Stimulated activated CD8-positive, alpha-beta memory T cell treated with anti-CD3 and anti-CD28 coated beads, Interleukin-2, amount 100 ng/mL, for 1 hour (primary cell): ENCODE measurements at places on chromosomes 2 and 18.

DNA sequence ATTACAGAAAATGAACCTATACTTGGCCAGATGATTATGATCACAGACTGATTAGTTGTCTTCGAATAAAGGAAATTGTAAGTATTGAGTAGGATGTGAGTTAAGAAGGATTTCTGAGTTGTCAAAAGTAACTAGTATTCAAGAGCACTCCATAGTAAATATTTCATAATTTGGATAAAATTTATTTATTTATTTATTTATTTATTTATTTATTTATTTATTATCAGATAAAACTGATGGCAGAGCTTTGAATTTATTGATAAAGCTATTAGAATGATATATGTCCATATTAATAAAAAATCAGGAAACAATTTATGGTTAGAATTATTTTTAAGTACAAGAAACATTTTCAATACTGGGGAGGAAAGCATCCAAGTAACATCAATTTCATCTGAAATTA, 1634.1 kb downstream of the LRP1B start:
- DNase-seq = no peak

GRCh38 chr2:203916756-203917155, 19.8 kb upstream of the ICOS start:
- no peak for DNase-seq

GRCh38 chr2:236777408-236777807, 207.8 kb downstream of the ACKR3 start:
- DNase-seq = no peak

DNA sequence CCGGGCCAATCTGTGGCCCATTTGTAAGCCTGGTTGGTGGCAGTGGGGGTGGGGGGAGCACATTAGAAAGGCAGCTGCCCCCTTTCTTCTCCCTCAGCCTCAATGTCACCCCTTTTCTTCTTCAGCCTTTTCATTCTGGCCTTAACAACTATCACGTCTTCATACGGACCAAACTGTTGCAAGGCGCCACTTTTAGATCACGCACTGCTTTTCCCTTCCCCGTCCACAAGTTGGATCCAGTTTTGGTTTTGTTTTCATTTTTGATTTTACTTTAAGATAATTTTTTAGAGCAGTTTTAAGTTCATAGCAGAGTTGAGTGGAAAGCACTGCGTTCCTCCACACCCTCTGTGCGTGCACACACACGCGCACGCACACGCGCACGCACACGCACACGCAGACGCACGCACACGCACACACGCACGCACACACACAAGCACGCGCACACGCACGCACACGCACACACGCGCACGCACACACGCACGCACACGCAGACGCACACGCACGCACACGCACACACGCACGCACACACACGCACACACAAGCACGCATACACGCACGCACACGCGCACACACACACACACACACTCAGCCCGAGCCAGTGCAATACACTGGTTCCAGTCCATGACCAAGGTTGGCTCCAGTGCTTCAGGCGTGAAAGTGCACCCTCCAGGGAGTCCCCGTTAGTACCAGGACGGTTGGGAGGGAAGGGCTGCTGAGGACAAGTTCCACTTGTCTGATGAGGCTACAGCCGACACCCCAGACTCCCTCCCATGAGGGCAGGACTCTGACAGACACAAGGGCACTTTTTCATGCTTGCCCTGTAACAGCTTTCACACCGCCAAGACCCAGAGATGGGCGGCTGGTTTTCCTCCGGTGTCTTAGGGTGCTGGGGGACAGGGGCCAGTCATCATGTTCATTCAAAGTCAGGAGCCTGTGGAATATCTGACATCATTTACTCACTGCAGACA, 22.4 kb downstream of the FBLN7 start:
- DNase-seq = no peak

GRCh38 chr18:11502368-11502767, 107.0 kb upstream of the SLC35G4 start:
- no peak for DNase-seq

DNA sequence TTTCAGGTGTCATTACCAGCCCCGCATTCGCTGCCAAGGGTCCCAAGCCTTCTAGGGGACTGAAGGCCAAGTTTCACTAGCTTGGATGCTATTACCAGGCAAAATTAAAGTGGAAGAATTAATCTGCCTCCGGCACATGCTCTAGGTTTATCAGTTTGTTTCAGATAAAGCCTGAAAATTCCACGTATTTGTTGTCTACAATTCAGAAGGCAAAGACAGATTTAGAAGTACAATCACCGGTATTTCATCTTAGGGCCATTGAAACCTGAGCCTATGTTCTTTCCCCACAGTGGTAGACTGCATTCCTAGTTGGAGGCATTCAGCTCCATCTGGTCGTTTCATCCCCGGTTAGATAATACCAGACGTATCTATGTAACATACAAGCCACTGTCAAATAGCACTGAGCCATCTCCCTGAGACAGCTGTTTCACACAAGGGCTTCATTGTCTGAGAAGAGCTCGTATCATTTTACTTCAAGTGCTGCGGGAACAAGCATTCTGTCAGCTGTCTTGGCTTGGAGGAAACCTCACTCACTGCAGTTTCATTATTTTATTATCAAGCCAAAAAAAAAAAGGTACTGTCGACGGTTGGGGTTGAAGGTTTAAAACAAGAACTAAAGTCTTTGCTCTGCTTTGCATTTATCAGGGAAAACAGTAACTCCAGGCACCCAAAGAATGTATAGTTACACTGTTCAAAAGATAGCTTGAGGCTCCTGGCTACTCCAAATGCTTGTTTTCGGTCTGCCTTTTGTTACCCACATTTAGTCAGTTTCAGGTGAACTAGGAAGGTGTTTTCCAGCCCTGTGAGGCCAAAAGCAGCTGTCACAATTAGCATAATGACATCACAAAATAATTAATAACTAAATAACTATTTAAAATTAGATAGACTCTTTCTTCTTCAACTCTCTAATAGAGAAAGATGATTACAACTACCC, 76.7 kb downstream of the TGIF1 start:
- DNase-seq = no peak

- DNase-seq = no peak
Measured at GRCh38 chr2:215749092-215749957, 264.0 kb downstream of the MREG start.

DNA sequence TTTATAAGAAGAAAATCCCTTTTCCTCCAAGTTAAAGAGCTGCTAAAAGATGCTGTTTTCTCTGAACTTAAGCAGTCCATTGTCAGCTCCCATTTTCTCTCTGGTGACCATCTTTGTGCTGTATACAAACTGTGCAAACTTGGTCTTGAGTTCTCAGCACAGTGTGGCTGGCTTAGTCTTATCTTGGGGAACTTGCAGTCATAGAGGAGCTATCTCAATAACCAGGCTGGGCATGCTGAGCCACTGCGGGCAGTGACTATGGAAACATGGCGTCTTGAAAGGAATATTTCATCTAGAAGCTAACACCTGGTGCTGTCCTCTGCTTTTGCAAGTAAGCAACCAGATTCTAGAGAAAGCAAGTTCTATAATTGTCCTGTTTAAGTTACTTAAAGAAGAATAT, 1334.4 kb upstream of the CELF4 start:
- no peak for DNase-seq

GRCh38 chr2:159187106-159187505, 99.4 kb downstream of the WDSUB1 start:
- DNase-seq = no peak

DNA sequence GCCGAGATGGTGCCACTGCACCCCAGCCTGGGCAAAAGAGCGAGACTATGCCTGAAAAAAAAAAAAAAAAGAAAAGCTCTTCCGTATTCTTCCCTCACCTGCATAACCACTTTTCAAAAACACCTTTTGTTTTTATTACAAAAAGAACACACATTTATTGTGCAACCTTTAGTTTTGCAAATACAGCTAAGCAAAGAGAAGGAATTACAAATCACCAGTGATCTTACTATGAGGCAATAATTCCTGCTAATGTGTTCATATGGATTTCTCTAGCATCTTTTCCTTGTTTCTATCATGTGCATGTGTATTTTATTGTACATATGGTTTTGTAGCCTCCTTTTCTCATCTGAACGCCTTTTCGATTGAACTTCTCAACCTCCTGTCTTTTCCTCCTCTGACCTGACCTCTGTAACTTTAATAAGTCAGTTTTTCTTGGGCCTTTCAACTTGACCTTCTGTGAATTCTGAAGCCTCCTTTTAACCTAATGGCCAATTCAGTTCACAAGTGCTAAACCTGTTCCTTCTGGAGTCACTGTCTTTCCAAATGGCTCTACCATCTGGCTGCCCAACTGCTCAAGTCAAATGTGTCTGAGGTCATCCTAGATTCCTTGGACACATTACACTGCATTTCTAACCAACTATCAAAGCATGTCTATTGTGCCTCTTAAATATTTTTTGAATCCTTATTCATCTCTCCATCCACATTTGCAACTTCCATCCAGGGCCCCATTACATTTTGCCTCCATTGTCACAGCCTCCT, 59.1 kb upstream of the DAPL1 start:
- no peak for DNase-seq

GRCh38 chr2:3449086-3449485, 69.6 kb downstream of the TRAPPC12 start:
- no peak for DNase-seq

DNA sequence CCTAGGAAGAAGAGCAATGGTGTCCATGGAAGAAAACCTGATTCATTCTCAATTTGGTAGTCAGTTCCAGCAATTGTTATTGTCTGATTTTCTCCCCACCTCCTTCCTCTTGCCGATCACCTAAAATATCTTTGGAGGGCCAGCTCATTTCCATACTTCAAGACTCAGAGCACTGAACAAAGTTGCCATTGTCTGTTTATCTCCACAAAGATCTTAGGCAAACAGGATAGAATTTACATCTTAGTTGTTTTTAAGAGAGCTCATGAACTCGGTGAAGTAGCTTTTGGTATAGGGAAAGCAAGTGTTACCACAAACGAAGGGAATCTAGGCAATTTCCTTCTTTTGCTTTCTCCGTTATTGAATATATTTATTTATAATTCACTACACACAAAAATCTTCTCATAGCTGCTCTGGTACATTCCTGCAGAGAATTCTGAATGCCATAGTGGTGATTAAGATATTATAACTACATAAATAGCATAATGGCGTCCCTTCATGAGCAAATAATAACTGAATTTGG, 41.5 kb upstream of the CHST9 start:
- DNase-seq = no peak

DNA sequence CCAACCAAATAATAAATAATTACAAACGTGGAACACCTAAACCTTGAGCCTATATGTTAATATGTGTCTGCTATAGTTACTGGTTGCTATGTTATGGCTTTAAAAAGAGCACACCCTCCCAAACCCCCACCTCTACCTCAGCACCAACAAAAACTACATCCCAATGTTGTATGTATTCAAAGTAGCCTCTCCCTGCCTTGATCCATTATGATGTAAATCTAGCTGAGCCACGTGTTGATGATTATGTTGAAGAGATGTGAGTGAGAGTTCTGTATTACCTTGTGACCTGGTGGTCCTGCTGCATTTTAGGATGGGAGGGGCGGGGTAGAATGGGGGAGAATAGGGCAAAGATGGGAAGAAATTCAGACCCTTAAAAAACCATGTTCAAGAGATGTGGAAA, 4.8 kb downstream of the MFSD6 start:
- no peak for DNase-seq

GRCh38 chr2:60873381-60873780, 8.0 kb upstream of the REL start:
- no peak for DNase-seq

DNA sequence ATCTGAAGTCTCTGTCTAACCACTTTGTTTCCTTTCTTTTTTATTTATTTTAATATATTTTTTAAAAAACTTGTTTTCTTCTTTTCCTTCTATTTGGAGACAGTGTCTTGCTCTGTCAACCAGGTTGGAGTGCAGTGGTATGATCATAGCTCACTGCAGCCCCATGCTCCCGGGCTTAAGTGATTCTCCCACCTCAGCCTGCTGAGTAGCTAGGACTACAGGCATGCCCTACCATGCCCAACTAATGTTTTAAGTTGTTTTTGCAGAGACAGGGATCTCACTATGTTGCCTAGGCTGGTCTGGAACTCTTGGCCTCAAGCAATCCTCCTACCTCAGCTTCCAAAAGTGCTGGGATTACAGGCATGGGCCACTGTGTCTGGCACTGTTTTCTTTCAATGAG, 81.1 kb upstream of the TLK1 start:
- no peak for DNase-seq

DNA sequence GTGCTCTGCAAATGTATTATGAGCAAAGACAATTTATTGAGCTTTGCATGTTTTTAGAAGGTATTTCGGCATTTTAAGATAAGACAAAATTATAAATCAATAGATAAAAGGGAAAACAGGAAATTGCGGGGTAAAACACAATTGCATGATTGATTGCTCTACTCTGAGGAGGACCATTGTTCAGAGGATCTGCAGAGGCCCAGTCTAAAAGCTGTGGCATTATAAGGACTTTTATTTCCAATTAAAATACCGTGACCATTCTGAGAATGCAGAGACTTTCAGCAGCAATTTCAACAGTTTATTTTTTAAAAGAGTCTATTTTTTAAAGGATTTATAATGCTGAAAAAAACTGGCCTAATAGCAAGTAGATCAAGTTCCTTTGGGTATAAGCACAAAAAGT, 62.0 kb downstream of the TPGS2 start:
- no peak for DNase-seq

DNA sequence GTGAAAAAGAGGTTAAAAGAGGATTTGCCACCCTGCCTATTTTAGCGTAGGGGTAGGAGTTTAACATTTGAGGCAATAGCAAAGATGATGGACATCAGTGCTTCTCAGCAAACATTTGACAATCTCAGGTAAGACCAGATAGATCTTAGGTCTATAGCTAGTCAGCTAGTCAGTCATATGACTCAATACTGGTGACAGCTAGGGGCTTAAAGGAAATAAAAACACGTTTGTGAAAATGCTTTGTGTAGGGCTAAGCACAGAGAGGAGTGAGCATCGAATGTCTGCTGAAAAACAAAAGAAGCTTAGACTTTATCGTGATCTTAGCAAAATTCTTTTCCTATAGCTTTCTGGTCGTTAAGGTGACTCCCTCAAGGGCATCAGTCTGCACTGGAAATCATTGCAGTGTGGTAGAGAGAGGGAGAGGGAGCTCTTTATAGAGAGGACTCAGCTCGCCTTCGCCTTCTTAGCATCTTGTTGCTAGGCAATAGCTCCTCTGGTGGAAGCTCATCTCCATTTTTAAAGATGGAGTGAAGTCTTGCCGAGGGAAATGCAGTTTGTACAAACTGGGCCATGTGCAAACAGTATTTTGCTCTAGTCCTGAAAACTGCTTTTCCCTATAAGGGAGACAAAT, 62.8 kb upstream of the SLC38A11 start:
- no peak for DNase-seq

GRCh38 chr18:77526962-77527361, 277.3 kb downstream of the GALR1 start:
- no peak for DNase-seq

DNA sequence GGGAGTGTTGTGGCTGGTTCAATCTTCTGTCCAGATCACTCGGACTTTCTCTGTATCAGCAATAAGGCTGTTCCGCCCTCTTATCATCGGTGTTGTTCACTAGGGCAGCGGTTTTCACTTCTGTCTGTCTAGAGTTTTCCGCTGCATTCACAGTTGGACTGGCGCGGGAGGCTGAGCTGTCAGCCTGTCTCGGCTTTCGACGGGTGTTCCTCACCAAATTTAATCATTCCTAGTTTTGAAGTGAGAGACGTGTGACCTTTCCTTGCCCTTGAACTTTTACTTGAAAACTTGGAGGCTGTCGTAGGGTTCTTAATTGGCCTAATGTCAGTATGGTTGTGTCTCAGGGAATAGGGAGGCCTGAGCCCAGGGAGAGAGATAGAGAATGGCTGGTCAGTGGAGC, 108.3 kb downstream of the NFATC1 start:
- DNase-seq = no peak

GRCh38 chr2:41600460-41600859, 447.4 kb upstream of the PKDCC start:
- DNase-seq = no peak

- no peak for DNase-seq
Measured at GRCh38 chr18:2089396-2089795, 481.9 kb downstream of the METTL4 start.
